Skin of body (tissue), 3 donors: ENCODE measurements at places on chromosomes 6 and 20. TPM values are rescaled to one million over a fixed set of nuclear protein-coding genes. Genes with fewer than 3 reads are reported as not detected.

NRSN1 gene
- total RNA-seq, result 0.39 TPM

DNA sequence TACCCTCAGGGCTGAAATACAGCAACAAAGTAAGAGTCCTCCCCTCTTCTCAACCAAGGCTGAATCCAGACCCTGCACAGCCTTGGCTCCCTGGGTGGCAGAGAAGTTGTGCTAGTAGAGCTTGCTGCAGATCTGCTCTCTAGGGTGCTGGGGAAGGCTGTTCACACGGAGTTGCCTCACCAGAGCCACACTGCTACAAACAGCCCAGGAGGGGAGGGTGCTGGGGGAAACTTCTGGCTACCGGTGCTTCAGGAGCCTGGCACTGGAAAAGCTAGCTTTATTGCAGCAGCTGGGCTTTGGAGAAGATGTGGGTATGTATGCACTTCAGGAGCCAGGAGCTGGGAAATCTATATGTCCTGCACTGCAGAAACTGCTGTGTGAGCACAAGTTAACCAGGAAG, 37.6 kb upstream of the SUPT3H start:
- no peak for DNase-seq

GLYATL3 gene
- 0.39 TPM for total RNA-seq

GRCh38 chr6:132978685-132979084, 164.3 kb downstream of the RPS12 start:
- DNase-seq, result no peak

DNA sequence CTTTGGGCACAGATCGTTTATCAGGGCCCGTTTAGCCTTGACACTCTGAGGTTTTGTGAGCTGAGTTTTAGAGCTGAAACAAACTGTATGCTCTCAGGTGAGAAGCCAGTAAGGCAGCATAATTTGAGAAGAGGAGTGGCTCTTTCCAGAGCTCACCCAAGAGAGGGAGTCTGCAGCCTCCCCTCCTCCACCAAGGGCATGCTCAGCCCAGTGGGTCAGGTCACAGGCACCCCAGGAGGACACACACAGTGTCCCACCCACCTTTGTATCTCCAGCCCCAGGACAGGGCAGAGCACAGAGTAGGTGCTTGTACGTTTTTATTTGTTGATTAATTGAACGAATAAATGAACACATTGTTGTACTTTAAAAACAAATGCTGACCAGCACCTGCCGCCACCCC, 3.4 kb downstream of the TSPO2 start:
- DNase-seq, result no peak

GRCh38 chr6:163572612-163573011, 158.1 kb downstream of the QKI start:
- no peak for DNase-seq

GRCh38 chr6:129183681-129184301, 300.9 kb downstream of the LAMA2 start:
- peak; percentile 1 for DNase-seq

GRCh38 chr6:112027942-112028674, 25.8 kb upstream of the CCN6 start:
- DNase-seq, result peak; percentile 78

SLC22A16 gene
- 2.0 TPM for total RNA-seq
